Activated CD8-positive, alpha-beta memory T cell treated with anti-CD3 and anti-CD28 coated beads for 48 hours (primary cell): ENCODE measurements at places on chromosomes 1 and 21.
A peak's percentile ranks its signal among the peaks of the same experiment; 100 is the strongest.

GRCh38 chr1:150477320-150477719 lies 9.9 kb upstream of the TARS2 start:
- no peak for DNase-seq

GRCh38 chr1:15201849-15202551 lies 45.0 kb upstream of the FHAD1 start:
- no peak for DNase-seq

- DNase-seq: no peak
Observed at GRCh38 chr1:85473390-85473789, 8.4 kb upstream of the DDAH1 start.

GRCh38 chr1:54379555-54380289 lies 26.5 kb downstream of the SSBP3 start:
- no peak for DNase-seq

GRCh38 chr1:38586993-38587646 lies 272.5 kb downstream of the RRAGC start:
- DNase-seq: peak; percentile 23

DNA sequence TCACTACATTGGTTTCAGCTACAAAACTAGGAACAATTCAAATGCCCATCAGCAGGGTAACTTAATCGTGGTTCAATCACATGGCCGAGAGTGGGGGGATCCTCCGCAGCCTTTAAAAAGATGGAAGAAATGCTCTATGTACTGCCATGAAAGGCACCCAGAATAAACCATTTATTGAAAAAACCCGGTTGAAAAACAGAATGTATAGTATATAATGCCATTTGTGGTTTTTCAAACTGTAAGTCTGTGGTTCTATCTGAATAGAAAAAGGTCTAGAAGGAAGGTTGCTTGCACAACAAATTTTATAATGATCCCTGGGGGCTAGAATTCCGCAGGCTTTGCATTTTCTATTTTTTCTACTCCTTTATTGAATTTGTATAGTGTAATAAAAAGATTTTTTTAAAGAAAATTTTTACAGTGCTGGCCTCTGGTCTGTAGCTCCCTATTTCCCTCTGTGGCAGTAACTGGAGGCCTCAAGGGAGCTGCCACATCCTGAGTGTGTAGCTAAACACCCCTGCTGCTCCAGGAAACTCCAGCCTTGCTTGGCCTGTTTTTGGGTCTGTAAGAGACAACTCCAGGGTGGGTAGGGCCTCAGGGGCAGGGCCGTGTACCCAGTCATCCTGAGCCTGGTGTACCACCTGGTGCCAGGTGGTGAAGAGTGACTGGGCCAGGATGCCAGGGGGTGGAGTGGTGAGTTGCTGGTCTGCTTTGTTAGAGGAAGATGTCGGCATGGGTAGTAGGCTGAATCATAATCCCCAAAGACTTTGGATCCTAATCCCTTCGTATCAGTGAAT lies 51.5 kb upstream of the EPS8L3 start:
- DNase-seq: no peak

- no peak for DNase-seq
Observed at GRCh38 chr1:200157715-200158114, 130.2 kb downstream of the NR5A2 start.
